Lower lobe of right lung (tissue), 2 donors: ENCODE measurements at places on chromosomes 12 and 14.

DNA sequence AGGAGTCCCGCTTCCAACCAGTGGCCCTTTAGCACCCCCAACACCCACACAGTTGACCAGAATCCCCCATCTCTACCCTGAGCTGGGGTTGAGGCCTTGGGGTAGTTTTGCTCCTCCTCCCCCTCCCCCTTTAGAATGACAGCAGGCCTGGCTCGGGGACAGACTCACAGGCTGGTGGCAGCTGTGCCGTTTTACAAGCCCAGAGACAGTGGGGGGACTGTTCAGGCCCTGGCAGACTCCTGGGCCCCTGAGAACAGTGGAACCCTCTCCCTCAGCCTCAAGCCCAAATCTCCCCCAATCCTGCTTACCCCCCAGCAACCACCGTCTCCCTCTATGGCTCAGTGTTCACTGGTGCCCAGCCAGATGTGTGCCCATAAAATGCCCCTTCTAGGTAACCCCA is 10.1 kb downstream of the TMEM119 start:
- DNase-seq, result no peak

- no peak for DNase-seq
These were observed 97.6 kb upstream of the SLC38A2 start for GRCh38 chr12:46470036-46470627.

DNA sequence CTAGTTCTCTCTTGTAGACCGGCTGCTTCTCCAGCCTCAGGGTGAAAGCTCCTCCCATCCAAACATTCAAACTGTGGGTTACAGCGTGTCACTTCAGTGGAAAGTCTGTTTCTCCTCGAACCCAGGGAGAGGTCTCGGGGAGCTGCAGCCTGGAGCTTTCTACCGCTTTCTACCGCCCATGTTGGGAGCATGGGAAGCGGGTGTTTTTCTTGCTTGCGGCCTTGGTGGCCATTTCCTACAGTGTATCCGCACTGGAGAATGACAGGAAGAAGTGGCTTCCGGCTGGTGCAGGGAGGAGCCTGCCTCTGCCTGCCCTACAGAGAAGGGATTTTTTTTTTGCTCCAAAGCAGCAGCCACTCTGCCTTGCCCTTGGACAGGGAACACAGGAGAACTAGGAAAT is 21.2 kb downstream of the ZFP36L1 start:
- no peak for DNase-seq

DNA sequence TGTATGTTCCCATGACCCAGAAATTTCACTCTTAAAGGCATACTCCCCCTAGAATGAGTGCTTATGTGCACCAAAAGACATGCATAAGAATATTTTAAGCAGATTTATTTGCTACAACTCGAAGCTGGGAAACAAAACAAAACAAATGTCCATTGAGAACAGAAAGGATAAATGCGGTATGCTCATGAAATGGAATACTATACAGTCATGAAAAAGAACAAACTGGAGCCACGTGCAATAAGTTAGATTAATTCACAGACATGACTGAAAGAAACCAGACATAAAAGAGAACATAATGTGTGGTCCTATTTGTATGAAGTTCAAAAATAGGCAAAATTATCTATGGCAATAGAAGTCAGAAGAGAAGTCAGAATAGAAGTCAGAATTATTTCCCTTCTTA is 69.9 kb downstream of the TBX3 start:
- no peak for DNase-seq

DNA sequence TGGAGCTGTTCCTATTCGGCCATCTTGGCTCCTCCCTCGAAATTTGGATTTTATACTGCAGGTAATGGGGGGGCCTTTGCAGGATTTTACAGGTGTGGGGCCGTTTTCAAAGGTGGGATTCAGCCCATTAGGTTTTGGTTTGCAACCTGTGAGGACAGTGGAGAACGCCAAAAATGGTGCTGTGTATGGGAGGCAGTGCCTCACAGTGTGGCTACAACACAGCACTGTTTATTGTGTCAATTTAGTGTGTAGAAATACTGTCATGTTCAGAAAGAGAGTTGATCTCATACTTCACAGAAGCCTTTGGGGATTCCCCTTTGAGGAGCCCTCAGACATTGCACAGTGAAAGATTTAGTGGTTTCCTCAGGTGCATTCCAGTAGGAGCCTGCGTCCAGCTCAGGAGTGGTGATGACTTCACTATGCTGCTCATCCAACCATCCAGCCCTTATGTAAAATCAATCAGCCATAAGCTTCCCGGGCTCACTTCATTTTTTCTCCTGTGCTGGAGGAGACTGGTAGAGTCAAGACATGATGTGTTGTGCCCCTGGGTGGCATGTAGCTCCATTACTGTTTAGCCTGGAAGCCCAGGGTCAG is 92.7 kb upstream of the PRMT8 start:
- no peak for DNase-seq

DNA sequence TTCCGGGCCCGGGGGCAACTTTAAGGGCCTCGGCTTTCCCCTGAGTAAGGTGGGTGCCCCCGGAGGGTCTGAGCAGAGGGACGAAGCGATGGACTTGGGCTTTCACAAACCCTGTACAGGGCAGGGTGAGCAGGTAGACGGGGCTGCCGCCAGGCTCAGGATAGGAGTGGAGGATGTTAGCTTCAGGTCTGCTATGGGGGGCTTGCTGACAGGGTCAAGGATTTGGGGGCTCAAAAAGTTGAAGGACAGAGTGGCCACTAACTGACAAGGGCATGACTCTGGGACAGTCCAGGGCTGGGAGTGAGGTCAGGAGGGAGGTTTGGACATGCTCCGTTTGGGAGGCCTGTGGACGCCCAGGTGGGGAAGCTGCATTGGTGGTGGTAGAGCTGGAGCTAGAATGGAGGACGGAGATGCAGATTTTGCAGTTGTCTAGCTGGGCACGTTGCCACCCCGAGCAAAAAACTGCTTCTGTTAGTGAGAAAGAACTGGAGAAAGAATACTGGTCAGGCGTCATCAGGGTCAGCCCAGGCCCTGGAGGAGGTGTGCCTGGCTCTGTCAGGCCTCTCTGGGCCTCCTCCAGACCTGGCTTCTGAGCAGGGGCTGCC is 113.3 kb downstream of the ADGRD1 start:
- no peak for DNase-seq

DNA sequence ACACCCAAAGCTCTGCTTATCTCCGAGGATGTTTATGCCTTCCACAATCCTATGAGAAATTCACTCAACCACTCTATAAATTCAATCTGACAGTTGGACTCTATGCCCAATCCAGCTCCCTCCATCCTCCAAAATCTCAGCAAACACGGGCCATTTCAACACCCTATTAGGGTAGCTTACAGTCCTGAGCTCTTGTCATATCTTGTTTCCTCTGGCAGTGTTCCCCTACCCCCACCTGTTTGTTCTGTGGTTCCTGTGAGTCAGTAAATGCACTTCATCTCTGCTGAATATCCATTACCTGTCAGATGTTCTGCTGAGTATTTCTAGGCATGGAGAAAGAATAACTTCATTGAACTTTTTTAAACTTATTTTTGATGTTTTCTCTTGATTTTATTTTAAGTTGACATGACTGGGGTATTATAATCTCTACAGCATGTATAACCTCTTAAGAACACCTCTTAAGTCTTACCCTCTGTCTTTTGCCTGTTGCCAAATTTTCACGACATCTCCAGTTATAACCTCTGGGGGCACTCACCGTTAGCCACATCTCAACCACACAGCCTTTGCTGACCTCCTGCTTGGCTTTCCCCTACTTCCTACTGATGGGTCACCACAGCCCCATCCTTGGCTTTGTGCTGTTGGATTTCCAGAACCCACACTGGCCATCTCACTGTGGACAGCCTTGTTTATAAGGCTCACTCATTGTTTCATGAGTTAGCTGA is 317.0 kb upstream of the TMPO start:
- no peak for DNase-seq

DNA sequence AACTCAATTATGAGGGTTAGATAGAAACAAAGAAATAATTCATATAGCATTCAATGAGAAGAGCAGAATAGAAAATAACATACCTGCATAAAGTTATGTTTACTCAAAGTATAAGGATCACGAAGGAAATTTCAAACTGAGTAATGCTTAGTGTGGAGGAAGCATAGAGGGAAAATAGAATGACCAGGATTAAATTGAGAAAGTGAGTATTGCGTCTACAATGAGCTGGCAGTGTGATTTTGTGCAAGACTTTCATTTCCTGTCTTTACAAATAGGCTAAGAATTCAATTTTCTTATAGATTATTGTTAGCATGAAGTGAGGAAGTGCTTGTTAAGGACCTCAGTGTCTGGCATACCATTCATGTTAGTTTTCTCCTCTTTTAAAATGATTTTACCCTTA is 12.0 kb downstream of the ADGRD1 start:
- DNase-seq, result no peak

- DNase-seq, result no peak
These were observed 55.5 kb upstream of the NPAS3 start for GRCh38 chr14:32883188-32883587.

DNA sequence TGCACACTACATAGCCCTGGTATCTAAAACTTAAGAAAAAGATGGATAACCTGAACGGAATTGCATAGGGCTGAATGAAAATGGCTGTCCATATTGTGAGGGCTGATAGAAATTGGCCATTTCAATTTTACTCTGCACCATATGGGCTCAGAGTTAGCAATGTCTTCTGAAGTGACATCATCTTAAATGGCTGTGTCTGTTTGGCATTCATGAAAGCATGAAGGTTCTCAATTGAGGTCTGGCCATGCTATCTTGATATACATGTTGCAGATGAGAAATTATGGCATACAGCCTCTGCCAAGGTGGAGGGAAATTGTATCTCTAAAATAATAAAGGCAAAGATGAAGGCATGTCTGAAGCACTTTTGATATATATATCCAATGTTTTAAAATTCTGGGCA is 226.0 kb upstream of the PDE3A start:
- DNase-seq, result no peak

DNA sequence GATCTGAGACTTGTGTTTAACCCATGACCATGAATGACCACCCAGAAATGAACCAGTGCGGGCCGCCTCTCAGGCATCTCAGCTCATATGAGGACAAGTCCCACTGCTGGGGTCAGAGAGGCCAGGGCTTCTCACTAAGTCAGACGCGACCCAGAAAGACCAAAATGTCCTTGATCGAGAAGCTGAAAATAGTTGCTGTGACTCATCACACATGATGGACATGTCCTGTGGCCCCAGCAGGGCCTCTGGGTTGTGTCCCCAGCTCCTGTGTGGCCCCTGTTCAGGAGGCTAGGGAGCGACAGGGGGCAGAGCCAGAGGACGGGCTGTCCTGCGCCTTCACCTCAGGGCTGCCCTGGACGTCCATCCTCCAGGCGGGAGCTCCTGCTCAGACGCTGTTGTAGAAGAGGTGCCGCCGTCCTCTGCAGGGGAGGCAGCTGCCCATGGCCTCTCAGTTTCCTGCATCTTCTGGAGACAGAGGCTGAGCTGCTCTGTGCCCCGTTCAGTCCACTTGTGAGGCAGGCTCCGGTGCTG is 29.0 kb upstream of the FAM181A start:
- DNase-seq, result no peak

DNA sequence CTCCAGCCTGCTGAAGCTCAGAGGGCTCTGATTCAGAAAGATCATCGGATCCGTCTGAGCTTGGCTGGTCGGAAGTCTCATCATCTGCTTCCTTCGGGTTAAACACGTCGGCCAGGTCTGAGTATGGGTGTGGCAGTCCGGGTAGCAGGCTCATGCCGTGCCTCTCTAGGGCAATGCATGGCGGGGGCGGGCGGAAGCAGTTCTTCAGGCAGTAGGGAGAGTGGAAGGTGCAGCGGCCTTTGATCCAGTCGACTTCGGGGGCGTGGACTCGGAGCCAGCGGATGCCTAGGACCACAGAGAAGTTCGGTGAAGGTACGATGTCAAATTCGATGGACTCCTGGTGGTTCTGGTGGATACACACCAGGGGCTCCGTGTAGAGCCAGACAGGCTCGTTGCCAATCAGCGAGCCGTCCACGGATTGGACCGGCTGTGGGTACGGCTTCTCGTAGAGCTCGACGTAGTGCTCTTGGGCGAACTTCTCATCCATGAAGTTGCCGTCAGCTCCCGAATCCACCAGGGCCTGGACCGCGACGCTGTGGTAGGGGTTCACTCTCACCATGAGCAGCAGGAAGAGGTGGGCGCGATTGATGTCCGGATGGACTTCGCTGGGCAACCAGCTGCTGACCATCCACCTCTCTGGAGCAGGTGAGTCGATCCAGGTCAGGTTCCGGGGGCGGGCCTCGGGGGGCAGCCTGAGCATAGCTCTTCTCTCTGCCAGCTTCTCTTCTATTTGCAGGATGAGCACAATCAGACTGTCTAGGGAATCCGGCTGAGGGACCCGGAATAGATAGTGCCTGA is 20.3 kb downstream of the RTL1 start:
- peak; percentile 40 for DNase-seq

DNA sequence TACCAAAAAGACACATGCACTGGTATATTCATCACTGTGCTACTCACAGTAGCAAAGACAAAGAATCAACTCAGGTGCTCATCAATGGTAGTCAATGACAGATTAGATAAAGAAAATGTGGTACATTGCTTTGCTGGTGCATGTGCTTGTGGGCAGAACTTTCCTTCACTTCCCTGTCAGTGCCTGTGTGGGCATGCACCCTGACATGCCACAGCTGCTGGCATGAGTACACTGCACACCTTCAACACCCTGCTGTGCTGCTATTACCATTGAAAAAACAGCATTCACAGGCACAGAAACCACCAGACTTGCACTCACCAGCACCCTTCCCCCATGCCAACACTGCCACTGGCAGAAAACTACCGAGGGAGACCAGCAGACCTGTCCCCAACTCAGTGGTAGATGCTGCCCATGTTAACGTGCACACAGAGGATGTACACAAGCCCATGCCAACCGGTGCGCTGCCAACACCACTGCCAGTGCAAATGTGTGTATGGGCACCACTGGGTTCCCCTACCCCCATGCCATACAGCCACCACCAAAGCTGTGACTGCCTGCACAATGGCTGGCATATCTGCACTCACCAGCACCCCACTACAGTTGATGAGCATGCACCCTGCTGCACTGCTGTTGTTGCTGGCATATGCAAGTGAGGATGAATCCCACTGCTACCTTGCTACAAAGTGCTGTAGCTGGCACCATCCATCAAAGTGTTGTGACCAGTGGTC is 57.4 kb downstream of the APOBEC1 start:
- DNase-seq, result peak; percentile 23

DNA sequence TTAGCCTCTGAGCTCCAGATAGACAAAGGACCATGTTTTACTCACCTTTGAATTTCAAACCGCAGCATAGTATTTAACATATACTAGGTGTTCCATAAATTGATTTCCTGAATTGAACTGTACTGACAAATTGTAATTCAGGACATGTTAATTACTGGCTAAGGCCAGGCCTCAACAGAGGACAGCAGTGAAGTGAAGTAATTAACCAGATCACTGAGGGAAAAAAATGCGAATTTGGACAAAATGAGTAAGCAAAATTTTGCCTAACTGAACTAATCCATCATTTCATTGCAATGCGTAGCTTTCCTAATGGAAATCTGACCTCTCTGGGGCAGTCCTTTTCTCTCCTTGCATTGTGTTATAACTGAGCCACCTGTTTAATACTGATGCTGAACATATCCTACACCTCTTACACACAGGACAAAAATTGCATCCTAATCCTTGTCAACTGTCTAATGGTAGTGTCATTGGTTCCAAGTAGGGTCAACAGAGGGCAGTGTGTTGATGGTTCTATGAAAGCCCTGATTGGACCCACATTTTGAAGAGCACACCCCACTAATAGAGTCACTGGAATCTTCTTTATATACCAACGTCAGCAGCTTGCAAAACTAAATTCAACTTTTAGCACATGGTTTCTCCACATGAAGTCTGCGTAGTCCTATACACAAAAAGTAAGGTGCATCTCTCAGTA is 148.4 kb downstream of the SLC25A21 start:
- no peak for DNase-seq

- no peak for DNase-seq
These were observed 72.4 kb downstream of the SPPL3 start for GRCh38 chr12:120831648-120832267.
